ENCODE measurements at places on chromosomes 16 and 17.

DNA sequence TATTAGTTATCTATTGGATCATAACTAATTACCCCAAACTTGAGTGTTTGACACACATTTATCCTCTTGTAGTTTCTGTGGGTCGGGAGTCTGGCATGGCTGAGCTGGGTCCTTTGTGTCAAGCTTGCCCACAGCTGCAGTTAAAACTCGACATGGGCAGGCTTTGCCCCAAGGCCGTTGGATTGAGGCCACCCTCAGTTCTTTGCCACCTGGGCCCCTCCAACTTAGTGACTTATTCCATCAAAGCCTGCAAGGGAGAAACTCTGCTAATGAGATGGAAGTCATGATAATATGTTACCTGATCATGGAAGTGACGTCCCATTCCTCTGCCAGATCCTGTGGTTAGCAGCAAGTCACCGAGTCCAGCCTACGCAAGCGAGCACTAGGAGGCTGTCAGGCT, 17.2 kb downstream of the TBCD start:
- DNase-seq, result no peak

DNA sequence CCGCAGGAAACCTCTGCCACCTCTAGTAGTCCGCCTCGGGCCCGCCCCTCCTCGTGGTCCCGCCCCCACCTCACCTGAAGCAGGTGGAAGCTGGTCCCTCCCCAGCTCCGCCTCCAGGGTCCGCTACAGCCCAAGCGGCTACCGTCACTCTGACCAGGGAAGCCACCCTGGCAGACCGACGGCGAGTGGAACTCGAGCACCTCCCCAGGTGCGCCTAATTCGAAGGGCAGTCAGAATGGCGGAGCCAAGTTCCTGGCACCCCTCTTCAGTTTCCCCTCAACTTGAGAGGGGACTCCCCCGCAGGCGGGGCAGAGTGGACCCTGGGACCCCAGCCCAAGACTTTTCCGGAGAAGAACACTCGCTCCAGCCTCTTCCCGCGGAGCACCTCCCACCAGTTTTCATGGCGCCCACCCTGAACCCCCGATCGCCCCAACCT, 507 bp downstream of the FHOD1 start:
- peak; percentile 51 for DNase-seq

DNA sequence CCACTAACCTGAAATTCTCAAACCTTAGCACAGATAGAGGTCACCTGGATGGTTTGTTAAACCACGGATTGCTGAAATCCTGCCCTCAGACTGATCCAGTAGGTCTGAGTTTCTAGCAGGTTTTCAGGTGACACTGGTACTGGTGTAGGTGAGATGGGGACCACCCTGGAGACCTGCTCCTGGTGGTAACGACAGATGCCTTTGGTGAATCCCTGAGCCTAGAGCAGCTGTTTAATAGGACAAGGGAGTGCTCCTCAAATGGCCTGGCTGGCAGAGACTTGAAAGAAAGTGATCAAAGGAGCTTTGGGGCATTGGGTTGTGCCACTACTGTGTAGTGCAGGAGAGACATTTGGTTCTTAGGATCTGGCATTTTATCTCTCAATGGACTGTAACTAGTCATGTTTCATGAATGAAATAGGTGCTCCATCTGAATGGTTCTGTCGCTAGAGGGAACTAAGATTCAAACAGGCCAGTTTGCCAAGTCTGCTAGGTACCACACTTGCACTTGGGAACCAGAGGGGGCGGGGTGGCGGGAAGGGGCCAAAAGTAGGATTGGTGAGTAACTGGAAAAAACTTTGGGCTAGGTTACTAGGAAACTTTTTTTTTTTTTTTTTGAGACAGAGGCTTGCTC, 2.9 kb upstream of the IFI35 start:
- no peak for DNase-seq

DNA sequence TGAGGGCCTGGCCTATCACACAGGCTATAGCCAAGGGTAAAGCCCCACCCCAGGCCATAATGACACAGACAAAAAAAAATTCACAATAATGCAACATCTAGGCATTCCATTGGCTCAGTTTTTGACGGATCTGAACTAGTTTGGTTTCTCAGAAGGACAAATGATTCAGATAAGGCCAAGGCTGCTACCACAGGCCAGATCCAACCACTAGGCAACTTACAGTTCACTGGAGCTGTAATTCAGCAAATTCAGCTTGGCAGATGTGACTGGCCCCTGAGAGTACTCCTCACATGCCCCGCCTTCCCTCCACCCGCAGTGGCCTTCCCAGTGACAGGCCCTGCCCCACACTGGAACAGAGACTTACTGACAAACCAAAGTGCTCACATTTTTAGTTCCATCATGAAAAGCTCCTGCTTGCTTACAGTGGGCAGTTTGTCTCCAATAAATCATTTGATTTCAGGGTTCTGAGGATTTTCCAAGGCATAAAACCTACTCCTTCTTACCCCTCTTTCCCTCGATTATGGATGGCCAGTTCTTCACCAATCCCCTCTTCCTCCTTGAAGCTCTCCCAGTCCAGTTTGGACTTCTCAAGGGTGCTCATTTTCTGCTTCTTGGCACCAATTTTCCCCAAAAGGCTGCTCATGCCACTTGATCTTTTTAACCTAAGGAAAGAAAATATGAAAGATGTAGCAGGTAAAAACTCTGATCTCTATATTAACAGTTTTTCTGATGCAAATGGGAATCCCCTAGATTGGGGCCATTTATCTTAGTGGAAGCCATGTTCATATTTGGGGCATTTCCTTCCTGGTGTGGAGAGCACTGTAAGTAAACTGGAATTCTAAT, 53.3 kb upstream of the BCAR1 start:
- no peak for DNase-seq

DNA sequence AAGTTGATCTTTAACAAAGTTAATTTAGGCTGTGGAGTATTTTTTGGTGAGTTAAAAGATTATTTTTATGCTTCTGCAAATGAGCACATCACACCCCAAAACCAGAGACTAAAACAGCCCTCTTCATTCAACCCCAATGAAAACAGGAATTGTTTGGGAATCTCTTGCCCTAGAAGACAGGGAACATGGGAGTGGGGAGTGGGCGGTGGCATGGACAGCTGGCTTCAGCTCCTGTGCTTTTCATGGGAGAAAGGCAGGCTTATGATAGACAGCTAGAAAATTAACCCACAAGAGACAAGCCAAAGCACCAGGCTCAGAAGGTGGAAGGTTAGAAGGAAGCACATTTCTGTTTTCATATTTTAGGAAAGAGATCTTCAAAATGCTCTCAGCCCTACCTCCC, 19.2 kb downstream of the GRIN2A start:
- DNase-seq, result no peak

- DNase-seq, result peak; percentile 45
Observed at GRCh38 chr16:4693956-4694641, 737 bp downstream of the NUDT16L1 start.

DNA sequence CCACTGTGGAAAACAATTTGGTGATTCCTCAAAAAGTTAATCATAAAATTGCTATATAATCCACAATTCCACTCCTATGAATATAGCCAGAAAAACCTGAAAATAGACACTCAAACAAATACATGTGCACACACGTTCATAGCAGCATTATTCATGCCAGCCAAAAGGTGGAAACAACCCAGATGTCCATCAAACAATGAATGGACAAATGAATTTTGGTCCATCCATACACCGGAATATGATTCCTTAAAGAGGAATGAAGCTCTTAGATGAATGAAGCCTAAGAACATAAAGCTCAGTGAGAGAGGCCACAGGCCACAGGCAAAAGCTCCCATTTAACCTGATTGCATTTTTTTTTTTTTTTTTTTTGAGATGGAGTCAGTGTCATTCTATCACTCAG, 114.6 kb upstream of the TNRC6C start:
- DNase-seq, result no peak

- no peak for DNase-seq
Observed at GRCh38 chr17:50265690-50266315, 8.5 kb upstream of the TMEM92 start.

GRCh38 chr17:17972126-17972951, at the start of the genes DRC3 and TOM1L2:
Gene DRC3, plus strand, starts transcription at chr17:17972862. Its CDS starts 4,737 bp downstream, at chr17:17977599.
Gene TOM1L2, minus strand, starts transcription at chr17:17972400. Its CDS starts 87 bp downstream, at chr17:17972313.
- peak; percentile 99 for DNase-seq

DNA sequence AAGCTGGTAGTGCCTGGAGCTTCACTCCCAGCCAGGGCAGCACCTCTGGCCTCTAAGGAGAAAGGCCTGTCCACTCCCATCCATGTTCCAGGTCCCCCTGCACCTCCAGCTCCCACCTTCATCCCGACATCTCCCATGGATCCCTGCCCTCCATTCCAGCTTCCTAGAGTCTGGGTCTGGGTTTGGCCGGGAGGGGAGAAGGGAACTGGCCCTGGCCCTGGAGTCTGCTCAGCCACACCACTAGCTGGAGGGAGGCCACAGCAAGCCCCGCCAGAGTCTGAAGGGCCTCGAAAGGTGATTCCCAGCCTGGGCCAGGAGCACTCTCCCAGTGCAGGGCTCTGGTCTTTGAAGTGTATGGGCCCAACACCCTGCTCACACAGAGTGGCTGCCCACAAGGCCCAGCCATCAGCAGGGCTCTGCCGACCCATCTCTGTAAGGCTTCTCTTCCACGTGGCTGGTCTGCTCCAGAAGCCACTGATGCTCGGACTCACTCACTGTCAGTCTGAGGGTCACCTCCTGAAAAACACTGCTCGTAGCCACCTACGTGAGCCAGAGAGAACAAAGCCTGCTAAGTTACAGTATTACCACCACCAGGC, 4.7 kb downstream of the NAT9 start:
- DNase-seq, result no peak

GRCh38 chr16:23728112-23728477, 15.1 kb upstream of the ERN2 start:
- DNase-seq, result no peak

DNA sequence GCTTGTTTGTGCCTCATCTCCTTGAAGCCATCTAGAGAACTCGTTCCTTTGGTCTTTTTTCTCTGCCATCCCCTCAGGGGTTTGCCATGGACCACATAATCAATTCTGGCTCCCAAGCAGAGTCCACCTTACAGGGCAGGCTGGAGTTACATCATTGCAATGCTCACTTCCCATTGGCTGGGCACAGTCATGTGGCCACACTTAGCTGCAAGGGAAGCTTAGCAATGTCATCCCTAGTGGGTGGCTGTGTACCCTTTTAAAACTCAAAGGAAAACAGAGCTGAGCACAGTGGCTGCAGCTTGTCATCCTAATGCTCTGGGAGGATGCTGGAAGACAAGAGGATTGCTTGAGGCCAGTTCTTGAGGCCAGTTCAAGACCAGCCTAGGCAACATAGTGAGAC, 41.9 kb upstream of the POLR3E start:
- DNase-seq, result no peak

GRCh38 chr17:14078027-14078426, 8.7 kb downstream of the COX10 start:
- DNase-seq, result no peak

GRCh38 chr17:20103454-20104446, 94.6 kb downstream of the SPECC1 start:
- DNase-seq, result no peak

- DNase-seq, result no peak
Observed at GRCh38 chr17:76095943-76096342, 7.6 kb downstream of the EXOC7 start.

DNA sequence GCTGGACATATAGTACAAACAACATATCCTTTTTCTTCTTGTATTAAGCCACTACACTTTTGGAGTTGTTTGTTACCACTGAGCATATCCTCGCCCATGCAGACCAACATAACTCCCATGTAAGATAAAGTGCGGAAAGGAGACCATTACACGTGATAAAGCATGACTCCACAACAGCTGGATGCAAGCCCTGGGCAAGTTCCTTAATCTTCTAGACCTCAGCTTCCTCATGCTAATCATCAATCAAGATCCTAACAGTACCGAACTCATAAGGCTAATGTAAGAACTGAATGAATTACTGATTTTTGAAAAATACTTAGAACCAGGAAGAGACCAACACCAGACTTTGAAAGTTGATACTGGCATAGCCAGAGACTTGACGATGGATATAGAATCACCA, 47.0 kb upstream of the GSG1L start:
- DNase-seq, result no peak

DNA sequence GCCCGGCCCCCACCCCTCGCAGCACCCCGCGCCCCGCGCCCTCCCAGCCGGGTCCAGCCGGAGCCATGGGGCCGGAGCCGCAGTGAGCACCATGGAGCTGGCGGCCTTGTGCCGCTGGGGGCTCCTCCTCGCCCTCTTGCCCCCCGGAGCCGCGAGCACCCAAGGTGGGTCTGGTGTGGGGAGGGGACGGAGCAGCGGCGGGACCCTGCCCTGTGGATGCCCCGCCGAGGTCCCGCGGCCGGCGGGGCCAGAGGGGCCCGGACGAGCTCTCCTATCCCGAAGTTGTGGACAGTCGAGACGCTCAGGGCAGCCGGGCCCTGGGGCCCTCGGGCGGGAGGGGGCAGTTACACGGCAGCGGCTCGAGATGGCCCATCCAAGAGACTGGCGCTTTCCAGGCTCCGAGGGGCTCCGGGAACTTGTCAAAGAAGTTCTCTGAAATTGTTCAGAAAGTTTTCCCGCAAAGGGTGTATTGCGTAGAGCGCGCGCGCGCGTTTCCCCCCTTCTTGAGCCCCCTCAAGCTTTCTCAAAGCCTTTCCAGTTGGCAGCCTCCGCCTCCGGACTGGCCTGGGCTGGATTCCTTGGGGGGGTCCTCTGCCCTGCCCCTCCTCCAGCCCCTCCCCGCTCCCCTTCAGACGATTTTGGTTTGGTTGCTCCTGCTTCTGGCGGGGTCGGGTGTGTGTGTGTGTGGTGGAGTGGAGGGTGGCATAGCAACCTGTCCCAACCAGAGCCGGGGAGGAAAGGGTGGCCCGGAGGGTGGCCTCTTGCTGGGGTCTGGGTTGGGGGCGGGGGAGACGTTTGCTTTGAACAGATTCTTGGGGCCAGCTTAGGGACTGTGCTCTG, 504 bp downstream of the ERBB2 start:
- no peak for DNase-seq

DNA sequence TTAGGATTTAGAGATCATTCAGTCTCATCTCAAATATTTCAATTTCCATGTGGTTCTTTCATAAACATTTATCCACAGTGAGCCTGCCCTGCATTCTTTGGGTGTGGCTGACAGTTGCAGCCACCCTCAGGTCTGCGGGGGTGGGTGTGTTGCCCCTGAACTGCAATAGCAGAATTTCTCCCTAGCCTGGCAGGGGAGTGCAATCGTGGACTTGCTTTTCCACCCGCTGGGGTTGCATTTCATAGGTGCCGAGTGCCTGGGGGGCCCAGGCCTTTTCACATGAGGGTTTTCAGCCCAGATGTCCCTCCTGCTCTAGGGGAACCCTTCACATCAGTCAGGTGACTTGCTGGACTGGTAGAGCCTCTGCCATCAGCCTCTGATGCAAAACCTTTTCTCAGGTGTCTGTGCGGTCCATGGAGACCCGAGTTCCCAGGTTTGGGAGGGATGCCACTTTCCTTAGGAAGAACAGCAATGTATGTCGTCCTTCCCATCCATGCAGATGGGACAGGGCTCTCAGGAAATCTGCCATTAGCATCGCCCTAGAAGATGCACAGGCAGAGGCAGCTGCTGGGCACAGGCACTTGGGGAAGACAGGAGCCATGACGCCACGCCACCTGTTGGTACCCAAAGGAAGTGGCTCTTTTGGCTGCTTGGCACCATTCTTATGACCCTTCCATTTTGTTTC, 2.4 kb upstream of the USP36 start:
- DNase-seq, result peak; percentile 46

- DNase-seq, result no peak
Observed at GRCh38 chr16:57341062-57341440, 17.5 kb upstream of the CCL22 start.
